ENCODE measurements at places on chromosomes 1 and 21.

- no peak for DNase-seq
Observed at GRCh38 chr21:31803039-31804007, 69.5 kb upstream of the HUNK start.

- no peak for DNase-seq
Observed at GRCh38 chr21:41010101-41010435, 157.9 kb upstream of the BACE2 start.

DNA sequence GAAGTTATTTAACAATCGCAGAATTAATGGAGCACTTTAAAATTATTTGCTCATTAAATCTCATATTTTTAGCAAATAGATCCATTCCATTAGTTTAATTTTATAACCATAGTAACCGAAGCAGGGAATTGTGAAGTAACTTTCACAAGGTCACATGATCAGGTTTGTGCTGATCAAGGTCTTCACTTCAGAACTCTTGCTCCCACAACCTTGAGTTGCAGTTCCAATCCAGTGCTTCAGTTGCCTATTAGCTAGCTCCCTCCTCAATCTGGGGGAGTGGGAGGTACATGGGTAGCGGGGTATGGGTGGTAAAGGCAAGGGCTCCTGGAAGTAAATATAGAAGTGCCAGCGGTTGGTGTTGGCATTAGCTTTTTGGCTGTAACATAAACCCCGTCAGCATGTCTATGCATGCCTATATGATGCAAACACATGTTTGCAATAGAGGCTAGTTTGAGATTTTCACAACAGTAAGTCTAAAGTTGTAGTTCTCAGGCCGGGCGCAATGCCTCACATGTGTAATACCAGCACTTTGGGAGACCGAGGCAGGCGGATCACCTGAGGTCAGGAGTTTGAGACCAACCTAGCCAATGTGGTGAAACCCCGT is 5.8 kb downstream of the ATP5IF1 start:
- DNase-seq: no peak

DNA sequence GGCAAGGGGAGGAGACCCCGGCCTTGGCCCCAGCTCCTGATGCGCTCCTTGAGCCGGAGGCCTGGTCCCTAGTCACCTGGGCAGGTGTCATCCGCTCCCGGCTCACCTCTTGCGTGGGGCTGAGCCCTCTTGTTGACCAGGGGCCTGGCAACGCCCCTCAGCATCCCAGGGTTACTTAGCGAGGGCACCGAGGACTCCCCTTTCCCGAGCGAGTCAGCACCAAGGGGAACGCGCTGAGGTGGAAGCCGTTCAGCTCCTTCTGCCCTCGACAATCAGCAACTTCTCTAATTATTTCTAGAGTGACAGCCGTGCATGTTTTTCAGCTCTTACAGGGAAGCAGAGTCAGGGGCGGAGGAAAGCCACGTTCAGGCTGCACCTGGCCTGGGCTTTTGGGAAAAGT is 522 bp downstream of the SLC45A1 start:
- no peak for DNase-seq

- no peak for DNase-seq
Observed at GRCh38 chr1:161840363-161840762, 74.2 kb downstream of the ATF6 start.
